ENCODE measurements at places on chromosomes 7 and 10.

DNA sequence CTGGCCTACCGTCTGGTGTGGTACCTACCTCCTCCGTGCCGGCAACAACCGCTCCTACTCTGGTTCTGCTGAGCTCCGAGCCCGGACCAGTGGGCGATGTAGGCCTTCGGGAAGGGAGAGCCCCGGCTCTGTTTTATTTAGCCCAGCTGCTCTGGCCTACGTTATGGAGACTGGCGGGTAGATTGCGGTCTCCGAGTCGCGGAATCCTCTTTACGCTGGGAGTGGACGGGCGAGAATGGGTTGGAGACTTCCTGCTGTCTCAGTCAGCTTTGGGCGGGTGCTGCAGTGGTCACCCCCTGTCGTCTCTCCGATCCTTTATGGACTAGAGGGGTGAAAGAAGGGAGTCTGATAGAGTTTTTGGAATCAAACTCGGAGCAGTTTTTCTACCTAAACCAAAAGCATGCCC, 406 bp downstream of the CBLL1 start:
- DNase-seq, result no peak

DNA sequence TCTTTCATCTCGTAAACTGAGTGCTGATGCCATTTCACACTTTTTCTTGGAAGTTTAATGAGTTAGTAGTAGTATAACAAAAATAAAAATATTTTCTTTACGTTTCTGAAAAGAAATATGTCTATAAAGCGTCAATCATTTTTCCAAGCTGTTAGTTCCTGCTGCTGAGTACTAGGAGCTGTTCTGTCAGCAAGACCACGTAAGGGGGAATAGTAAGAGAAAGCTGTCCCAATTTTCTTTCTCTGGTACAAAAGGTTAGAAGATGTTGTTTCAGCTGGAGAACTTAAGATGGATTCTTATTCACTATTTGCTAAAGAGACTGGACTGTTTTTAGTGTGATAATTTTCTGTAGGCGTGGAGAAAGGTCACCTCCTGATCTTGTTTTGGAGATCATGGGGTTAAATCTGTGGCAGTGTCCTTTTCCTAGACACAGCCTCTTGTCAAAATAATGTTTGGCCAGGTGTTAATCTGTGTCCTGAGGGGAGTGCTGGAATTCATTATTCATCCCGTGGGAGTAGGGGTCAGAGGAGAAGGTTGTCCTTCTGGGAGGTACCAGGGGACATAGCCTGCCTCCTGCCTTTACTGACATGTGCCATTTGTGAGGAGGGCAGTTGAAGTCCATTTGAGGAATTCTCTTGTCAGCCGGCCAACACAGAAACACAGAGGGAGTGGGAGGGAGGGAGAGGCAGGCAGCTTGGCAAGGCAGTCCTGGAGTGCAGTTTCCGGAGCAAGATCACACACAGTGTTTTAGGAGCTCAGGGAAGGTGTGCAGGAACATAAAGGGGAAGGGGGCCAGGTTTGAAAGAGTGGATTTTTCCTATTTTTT, 368.7 kb downstream of the AUTS2 start:
- DNase-seq, result no peak

- no peak for DNase-seq
Measured at GRCh38 chr7:69617364-69617763, 19.1 kb downstream of the AUTS2 start.

DNA sequence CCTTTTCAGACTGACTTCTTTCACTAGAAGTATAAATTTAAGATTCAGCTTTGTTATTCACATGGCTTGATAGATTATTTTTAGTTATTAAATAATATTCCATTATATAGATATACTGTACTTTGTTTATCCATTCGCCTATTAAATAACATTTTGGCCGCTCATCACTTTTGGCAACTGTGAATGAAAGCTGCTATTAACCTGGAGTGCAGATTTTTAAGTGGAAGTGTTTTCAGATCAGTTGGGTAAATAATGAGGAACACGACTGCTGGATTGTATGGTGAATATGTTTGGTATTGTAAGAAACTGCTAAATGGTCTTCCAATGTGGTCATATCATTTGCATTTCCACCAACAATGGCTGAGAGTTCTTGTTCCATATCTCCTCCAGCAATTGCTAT, 97.6 kb upstream of the ZNF804B start:
- no peak for DNase-seq

DNA sequence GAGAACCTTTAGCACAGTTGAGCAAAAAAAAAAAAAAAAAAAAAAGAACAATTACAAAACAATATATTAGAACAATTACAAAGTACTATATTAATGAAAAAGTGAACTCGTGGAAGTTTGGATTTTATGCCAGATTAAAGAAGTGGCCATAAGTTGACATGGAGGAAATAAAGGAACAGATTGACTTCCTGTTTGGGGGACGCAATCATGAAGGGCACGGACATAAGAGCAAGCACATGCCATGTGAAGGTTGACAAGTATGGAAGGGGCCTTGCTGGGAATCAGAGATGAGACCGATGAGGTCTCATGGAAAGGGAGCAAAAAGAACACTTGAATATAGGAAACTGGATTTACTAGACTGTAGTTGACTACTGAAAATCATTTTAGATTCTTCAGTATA, 61.7 kb downstream of the ICA1 start:
- no peak for DNase-seq

DNA sequence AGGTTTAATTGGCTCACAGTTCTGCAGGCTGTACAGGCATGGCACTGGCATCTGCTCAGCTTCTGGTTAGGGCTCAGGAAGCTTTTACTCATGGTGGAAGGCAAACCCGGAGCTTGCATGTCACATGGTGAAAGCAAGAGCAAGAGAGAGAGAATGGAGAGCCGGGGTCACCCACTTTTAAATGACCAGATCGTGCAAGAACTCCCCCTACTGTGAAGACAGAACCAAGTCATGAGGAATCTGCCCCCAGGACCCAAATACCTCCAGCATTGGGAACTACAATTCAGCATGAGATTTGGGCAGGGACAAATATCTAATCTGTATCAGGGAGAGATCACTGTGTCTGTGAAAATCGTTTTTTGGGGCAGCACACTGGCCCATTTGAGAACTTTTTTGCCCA, 110.0 kb upstream of the MYO3A start:
- no peak for DNase-seq

DNA sequence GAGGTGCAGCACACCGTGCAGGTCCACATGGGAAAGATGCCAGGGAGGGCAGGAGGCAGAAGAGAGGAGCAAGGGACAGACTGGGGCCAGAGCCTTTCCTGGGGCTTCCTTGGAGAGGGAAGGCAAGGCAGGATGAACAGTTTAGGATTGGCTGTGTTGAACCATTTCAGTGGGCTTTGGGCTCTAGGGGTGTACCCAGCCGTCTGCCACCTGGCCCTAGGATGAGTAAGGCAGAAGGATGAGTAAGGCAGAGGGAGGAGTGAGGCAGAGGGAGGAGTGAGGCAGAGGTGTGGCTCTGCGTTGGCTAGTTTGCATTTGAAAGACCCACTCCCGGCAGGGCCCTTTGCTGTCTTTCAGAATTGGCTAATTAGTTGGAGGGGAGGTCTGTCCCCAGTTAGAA, 31.5 kb upstream of the PRF1 start:
- DNase-seq, result no peak

DNA sequence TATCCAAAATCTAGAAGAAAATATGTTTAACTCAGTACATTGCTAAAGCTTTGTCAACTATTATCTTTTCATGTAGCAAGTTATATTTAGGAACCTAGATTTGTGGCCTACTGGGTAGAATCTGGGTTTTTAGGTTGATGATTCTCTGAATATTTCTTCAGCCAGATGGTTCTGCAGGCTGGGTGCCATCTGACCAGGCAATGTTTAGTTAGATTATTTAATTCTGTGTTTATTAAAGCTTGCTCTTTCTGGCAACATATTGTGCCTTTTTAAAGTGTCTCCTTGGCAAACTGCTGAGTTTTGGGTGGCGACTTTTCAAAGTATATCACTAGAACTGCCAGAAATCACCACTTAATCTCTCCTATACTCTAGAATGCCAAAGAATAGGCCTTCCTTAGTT, 114.1 kb downstream of the LHFPL3 start:
- DNase-seq, result no peak

DNA sequence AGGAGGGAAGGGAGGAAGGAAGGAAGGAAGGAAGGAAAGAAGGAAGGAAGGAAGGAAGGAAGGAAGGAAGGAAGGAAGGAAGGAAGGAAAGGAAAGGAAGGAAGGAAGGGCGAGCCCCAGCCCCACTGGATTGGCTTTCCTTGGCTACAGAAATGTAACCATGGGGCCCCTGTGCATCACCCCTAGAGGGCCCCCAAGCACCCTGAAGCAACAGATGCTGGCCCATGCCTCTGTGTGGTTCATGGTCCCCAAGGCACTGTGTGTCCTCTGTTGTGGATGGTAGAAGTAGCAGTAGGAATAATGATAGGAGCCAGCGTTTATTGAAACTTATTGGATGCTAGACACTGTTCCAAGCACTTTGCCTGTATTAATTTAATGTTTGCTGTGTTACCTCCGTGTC, 116.6 kb upstream of the MACROH2A2 start:
- DNase-seq, result no peak

- DNase-seq, result no peak
Measured at GRCh38 chr10:122154545-122155366, 116.3 kb upstream of the BTBD16 start.

Measured in NCI-H187 treated with DMSO at 0.1 percent for 48 hours (cell line).